Activated CD8-positive, alpha-beta memory T cell treated with anti-CD3 and anti-CD28 coated beads for 48 hours (primary cell): ENCODE measurements at places on chromosomes 2 and 18.

DNA sequence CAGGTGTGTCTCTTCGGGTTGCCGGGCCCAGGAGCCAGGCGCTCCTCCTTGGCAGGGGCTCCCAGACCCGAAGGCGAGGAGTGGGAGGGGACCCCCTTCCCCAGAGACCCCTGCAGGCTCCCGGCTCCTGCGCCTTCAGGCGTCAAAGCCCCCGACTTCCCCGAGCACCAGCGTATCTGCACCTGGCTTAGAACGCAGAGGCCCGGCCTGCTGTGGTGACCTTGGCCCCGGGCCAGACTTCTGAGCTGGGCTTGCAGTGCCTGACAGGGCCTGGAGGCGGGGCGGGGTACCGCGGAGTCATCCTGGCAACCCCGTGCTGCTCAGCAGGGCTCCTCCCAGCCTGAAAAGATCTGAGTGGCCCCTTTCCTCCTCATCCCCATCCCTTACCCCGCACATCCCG, 27.0 kb downstream of the SKA1 start:
- DNase-seq = no peak

- DNase-seq = no peak
Measured at GRCh38 chr2:60515721-60516226, 37.7 kb downstream of the BCL11A start.

GRCh38 chr2:43459446-43460173, 136.2 kb downstream of the THADA start:
- no peak for DNase-seq

GRCh38 chr2:139389391-139389790, 609.2 kb upstream of the NXPH2 start:
- DNase-seq = no peak

DNA sequence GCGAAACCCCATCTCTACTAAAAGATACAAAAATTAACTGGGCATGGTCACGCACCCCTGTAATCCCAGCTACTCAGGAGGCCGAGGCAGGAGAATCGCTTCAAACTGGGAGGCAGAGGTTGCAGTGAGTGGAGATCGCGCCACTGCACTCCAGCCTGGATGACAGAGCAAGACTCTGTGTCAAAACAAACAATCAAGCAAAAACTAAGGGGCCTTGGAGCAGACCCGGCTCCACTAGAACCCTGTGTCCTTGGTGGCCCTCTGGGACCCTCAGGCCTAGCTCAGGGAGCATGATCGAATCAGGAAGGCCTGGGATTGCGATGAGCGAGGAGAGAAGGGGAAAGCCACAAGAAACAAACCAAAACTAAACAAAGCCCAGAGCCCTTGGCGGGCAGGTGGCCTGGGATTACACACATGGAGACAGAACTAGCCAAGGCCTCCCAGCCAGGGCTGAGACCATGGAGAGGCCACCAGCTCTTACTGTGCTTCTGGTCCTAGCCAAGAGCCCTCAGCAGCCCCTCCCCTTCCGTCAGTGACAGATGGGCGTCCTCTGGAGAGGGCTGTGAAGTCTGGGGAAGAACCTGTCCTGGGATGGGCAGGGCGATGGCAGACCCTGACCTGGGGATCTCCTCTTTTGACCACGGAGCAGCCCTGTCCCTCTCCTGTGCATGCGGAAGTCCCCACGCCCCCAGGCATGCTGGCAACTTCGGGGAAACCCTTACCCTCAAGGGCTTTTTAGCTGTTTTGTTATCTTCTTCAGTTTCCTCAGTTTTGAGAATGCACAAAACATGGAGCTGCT, 27.4 kb upstream of the CATIP start:
- no peak for DNase-seq

DNA sequence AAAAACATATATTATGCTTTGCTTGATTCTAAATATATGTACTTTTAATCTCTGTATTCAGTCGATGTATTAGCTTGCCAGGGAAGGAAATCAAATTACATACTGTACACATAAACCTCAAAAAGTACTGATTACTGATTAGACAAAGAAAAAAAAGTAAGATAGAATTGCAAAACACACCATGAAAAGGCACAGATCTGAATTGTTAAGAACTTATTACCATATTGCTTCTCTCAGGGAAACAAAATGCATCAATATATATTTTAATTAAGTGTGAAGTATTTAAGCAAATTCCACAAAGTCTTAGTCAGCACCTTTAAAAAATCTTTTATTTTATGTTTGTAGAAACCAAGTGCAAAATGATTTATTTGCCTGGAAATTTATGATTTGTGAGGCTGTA, 309.3 kb downstream of the RNF144A start:
- no peak for DNase-seq

- no peak for DNase-seq
Measured at GRCh38 chr2:28225473-28226080, 167.1 kb upstream of the FOSL2 start.
